ENCODE measurements at places on chromosomes 13 and 19. TPM values are rescaled to one million over a fixed set of nuclear protein-coding genes. Genes with fewer than 3 reads are reported as not detected.

The SLC1A6 gene
- total RNA-seq: 8.2 TPM

The FCAR gene
- total RNA-seq: not detected

The IGFL4 gene
- total RNA-seq: 0.70 TPM

The RDH8 gene
- not detected for total RNA-seq

- H3K4me1 ChIP-seq: peaks cover 8% of the 10 kb centered on the region
- H3K4me3 ChIP-seq: peak overlapping the region; percentile 44
- H3K27me3 ChIP-seq: peaks cover 4% of the 10 kb centered on the region
- no peak overlapping the region for H3K27ac ChIP-seq
- no peak for DNase-seq
- H3K36me3 ChIP-seq: peaks cover 9% of the 10 kb centered on the region
Observed at GRCh38 chr19:42293540-42293939, 8.4 kb upstream of the PRR19 start.

GRCh38 chr13:95335667-95336066 lies 34.4 kb upstream of the ABCC4 start:
- H3K36me3 ChIP-seq: no peaks in the 10 kb centered on the region
- H3K4me1 ChIP-seq: no peaks in the 10 kb centered on the region
- no peak for DNase-seq

GRCh38 chr19:38003438-38004185 lies 96.6 kb downstream of the SIPA1L3 start:
- H3K27me3 ChIP-seq: no peaks in the 10 kb centered on the region
- peak; percentile 43 for DNase-seq
- peaks cover 17% of the 10 kb centered on the region for H3K4me1 ChIP-seq

- peaks cover 12% of the 10 kb centered on the region for H3K27me3 ChIP-seq
- no peaks in the 10 kb centered on the region for H3K36me3 ChIP-seq
- DNase-seq: no peak
- H3K4me1 ChIP-seq: peaks cover 22% of the 10 kb centered on the region
- no peak overlapping the region for H3K27ac ChIP-seq
Observed at GRCh38 chr19:33284146-33284643, 18.1 kb downstream of the CEBPA start.

DNA sequence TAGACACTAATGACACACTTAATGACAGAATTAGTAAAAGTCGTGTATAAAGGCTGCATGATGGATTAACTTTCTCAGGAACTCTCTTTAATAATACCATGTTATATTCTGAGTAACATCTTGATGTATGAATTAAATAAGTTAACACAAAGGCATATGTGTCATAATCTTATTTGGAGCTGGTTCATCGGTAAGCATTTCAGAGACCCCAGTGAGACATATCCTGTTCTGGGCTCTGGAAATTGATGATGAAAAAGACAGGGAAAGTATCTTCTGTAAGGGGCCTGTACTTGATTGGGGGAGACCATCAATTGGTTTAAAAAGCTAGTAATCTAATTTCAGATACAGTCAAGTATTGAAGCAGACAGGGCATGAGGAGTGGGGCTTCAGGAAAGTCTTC lies 547.9 kb downstream of the GPC6 start:
- H3K27ac ChIP-seq: no peak overlapping the region
- no peaks in the 10 kb centered on the region for H3K36me3 ChIP-seq
- H3K27me3 ChIP-seq: no peaks in the 10 kb centered on the region
- H3K4me1 ChIP-seq: peaks cover 9% of the 10 kb centered on the region
- DNase-seq: no peak

DNA sequence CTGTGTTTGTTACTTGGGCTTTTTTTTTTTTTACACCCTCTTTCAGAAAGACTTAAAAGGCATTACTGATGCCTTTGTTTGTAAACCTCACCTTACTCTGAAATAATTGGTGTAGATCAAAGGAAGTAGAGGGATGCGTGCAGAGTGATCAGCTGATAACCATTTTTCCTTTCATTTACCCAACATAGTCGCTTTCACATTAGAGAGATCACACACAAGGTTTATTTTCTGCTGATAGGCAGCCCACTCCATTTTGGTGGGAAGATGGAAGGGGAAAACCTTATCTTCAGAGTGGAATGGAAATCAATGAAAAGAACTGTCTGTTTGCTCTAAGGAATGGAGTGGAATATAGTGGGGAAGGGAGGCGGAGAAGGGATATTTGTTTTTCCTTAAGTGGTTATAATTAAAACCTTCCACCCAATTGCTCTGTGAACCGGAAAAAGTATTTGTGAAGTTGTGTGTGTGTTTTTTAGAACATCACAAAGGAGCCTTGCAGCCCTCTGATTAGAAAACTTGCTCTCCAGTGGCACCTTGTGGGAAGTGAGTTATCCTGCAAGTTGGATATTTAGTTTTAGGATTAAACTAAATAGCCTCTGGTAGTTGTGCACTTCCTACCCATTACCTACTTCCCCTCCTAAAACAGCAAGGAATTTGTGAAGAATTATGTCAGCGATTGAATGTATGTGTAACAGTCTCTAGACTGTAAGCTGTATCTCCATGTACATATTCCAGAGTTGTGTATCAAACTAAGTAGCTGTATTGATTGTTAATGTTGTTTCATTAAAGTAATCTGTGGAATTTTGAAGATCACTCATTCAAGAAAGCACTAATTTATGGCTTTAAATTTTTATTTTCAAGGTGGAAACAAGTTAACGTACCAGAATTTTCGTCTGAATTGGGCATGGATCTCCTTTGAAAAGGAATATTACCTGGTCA lies 76.8 kb downstream of the FREM2 start:
- peaks cover 21% of the 10 kb centered on the region for H3K4me1 ChIP-seq
- H3K27ac ChIP-seq: peak overlapping the region; percentile 82
- peaks cover 2% of the 10 kb centered on the region for H3K36me3 ChIP-seq
- no peak overlapping the region for H3K4me3 ChIP-seq
- DNase-seq: peak; percentile 43
- no peaks in the 10 kb centered on the region for H3K27me3 ChIP-seq

DNA sequence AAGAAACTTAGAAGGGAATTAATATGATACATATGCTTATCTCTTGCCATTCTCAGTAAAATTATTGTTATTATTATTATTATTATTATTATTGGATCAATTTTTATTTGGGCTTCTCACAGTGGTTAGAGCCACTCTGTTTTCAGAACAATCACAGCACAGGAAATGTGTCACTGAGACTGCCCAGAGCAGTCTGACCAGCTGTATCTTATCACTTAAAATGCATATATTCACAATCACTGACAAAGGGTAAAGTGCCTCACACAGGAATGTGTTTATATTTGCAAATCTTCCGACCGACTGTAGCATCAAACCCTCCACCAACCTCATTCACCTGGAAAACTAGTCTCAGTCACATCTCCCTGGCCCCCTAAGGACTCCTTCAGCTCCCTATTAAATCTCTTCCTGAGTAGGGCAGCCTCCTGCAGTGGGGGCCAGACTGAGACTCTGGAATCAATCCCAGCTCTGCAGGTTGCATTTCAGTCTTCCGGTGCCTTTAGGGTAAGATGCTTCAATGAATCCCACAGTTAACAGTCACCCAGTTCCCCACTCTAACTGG lies 738.3 kb upstream of the SLITRK5 start:
- no peak overlapping the region for H3K4me3 ChIP-seq
- no peaks in the 10 kb centered on the region for H3K36me3 ChIP-seq
- no peaks in the 10 kb centered on the region for H3K27me3 ChIP-seq
- no peak for DNase-seq
- peaks cover 9% of the 10 kb centered on the region for H3K4me1 ChIP-seq

- H3K27ac ChIP-seq: no peak overlapping the region
- no peaks in the 10 kb centered on the region for H3K27me3 ChIP-seq
- peaks cover 12% of the 10 kb centered on the region for H3K4me1 ChIP-seq
- DNase-seq: no peak
- H3K36me3 ChIP-seq: peaks cover 4% of the 10 kb centered on the region
Observed at GRCh38 chr13:110856942-110857835, 57.7 kb downstream of the ANKRD10 start.

DNA sequence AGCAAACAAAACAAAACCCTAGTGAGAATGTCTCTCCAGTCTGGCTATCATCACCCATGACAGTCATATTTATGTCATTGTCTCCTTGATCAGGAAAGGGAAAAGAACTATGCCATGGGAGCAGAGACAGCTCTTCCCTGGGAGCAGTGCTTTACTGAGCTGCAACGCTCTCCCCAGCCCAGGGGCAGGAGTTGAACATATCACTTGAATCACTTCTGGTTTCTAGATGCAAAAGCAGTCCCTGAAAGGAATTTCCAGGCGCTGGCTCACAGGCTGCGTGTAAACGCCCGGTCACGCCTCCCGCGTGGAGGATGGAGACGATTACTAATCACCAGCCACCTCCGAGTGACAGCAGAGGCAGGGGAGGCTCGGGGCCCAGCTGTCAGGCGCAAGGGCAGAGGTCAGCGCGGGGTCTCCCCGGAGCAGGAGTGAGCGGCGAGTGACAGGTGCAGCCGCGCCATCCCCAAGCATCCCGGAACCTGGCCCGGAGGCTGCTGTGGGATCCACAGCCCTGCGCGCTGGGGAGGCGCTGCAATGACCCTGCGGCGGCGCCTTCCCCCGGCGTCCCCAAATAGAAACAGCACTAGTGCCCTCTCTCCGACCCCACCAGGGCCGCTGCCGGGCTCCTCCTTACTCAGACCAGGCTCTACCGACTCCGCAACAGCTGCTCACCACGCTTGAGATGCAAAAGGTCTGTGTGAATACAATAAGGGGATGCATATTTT lies 23.5 kb upstream of the DCLK1 start:
- H3K27ac ChIP-seq: no peak overlapping the region
- peaks cover 8% of the 10 kb centered on the region for H3K27me3 ChIP-seq
- no peaks in the 10 kb centered on the region for H3K36me3 ChIP-seq
- DNase-seq: peak; percentile 4
- H3K4me1 ChIP-seq: peaks cover 10% of the 10 kb centered on the region
- H3K4me3 ChIP-seq: peak overlapping the region; percentile 8

GRCh38 chr13:106318941-106319411 lies 216.5 kb downstream of the EFNB2 start:
- H3K27ac ChIP-seq: no peak overlapping the region
- no peaks in the 10 kb centered on the region for H3K4me1 ChIP-seq
- H3K27me3 ChIP-seq: no peaks in the 10 kb centered on the region
- peaks cover 9% of the 10 kb centered on the region for H3K36me3 ChIP-seq

GRCh38 chr13:42950181-42950580 lies 41.9 kb downstream of the EPSTI1 start:
- no peaks in the 10 kb centered on the region for H3K27me3 ChIP-seq
- no peak overlapping the region for H3K27ac ChIP-seq
- H3K4me1 ChIP-seq: no peaks in the 10 kb centered on the region
- DNase-seq: no peak
- no peaks in the 10 kb centered on the region for H3K36me3 ChIP-seq

DNA sequence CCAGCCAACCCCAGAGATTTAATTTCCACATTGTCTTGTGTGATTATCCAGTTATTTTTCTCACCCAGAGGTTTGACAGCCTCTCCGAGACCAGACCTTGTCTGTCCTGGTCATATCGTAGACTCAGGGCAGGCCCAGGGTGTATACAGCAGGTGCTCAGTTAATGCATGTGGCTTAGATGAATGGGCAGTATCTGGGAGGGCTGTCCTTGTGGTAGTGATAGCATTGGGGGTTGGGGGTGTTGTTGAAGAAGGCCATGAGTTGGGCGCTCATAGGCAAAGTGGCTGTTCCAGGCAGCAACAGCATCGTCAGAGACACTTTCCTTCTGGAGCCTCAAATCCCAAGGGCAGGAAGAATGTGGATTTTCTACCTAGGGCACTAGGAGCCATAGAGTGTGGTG lies 16.9 kb downstream of the MAST3 start:
- no peak overlapping the region for H3K27ac ChIP-seq
- no peaks in the 10 kb centered on the region for H3K36me3 ChIP-seq
- peak overlapping the region; percentile 70 for H3K4me3 ChIP-seq
- H3K27me3 ChIP-seq: peaks cover 10% of the 10 kb centered on the region
- DNase-seq: no peak

DNA sequence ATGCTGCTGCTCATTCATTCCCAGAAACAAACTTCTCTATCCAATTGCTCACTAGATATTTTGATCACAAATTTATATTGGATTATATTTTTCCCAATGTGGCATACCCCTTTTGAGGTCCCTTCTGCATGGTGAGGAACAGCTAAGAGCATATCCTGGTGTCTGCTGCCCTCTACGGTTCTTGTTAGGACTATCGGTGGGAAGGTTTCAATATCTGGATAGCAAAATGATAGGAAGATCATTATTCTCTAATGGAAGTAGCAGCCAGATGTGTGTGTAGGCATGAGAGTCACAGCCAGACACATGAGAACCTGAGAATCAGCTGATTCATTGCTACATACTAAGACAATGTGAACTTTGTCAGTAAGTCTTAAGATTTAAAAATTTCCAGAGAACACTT lies 1422.4 kb upstream of the MIR17HG start:
- H3K27ac ChIP-seq: no peak overlapping the region
- DNase-seq: no peak
- H3K4me1 ChIP-seq: no peaks in the 10 kb centered on the region
- no peak overlapping the region for H3K4me3 ChIP-seq
- H3K36me3 ChIP-seq: no peaks in the 10 kb centered on the region
- H3K27me3 ChIP-seq: no peaks in the 10 kb centered on the region

Measured in neural crest cell (in vitro differentiated cells).